ENCODE measurements at places on chromosomes 6 and 20.

DNA sequence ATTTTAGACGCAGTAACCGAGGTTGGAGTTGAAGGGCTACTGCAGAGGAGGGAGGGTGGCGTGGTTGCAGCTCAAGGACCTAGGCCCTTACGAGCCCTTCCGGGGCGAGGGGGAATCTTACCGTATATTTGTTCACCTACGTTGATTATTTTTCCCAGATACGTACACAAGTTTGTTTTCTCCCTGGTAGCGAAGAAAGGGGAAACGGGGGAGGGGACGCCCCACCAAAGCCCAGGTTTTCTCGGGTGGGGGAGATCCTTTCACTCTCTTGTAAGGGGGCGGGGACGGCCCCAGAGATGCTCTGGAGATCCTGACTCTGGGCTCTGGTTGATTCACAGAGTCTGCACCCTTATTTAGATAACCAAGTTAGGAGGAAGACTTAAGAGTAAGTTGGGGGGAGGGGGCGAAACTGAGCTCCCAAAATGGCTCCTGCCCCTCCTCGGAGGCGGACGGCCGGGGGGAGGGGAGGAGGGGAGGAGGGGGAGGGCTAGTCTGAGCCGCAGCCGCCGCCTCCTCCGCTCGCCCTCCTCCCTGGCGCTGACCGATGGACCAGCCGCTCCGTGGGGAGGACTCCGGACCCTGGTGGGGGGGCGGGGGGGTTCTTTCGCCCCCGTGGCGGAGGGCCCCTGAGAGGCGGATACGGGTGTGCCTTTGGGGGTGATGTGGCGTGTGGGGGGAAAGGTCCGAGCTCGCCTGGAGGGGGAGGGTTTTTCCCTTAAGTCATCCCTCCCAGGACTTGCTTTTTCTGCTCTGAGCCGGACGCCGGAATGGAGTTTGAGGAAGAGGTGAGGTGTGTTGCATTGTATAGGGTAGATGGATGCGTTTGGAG is 2.2 kb downstream of the BRD2 start:
- DNase-seq, result peak; percentile 86

GRCh38 chr6:159760602-159761057 is 1.2 kb upstream of the ACAT2 start:
- DNase-seq, result no peak

DNA sequence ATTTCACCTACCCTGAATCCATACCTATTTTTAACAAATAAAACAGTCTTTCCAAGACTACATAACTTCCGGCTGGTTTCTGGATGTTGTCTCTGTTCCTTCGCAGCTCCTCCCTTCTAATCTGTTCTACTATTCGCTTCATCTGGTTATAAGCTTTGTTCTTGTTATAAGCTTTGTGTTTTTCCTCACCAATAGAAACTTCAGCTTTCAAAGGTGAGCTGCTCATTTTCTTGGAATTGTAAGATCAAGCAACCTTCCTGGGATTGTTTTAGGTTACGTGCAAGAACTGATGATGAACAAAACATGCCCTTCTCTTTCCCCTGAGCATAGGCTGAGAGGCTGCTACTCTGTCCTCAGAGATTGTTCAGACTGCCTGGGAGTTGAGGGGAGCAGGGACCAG is 2.1 kb downstream of the GFOD1 start:
- no peak for DNase-seq

- DNase-seq, result no peak
These were observed 8.8 kb upstream of the ULBP2 start for GRCh38 chr6:149933036-149933435.

DNA sequence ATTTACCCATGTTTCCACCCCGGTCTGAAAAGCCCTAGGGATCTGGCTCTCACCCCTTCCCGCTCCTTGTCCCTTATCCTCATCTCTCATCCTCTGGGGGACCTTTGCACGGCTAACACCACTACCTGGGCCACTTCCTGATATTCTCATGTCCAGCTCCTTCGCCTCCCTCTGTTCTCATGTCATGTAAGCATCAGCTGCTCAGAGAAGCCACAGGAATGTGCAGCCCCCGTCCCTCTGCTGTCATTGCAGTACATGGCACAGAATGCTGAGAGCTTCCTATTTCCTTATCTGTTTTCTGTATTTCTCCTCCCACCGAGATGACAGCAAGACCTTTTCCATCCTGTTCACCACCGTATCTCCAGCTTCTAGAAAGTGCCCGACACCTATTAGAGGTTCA is 102.4 kb downstream of the MTHFD1L start:
- no peak for DNase-seq

DNA sequence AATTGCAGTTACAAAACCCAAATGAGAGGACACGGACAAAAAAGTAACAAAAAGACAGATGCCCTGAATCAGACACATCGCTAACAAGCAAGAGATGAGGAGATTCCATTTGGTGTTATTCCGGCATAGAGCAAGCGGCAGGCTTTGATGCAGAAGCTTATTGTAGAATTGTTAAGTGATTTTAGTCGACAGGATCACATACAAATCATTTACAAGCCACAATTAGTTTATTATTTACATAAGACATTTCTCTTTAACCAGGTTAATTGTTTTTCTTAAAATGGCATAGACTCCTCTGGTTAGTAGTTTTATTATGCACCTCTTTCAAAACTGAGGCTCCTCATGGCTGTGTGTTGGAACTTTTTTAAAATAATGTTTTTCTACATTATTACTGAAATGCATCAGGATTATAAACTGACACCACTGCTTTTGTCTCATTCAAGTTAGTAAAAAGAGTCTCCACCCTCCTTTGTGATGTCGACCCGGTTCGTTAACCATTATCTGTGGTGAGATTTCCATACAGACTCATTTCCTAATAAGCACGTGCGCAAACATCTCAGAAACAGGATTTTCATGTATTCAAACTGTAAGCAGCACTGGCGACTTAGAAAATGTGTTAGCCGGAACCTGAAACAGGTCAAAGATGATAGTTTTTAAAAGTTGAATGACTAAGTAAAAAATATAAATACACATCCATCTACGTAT is 119.8 kb downstream of the COL12A1 start:
- no peak for DNase-seq

- DNase-seq, result no peak
These were observed 29.0 kb downstream of the DAAM2 start for GRCh38 chr6:39821046-39821740.

DNA sequence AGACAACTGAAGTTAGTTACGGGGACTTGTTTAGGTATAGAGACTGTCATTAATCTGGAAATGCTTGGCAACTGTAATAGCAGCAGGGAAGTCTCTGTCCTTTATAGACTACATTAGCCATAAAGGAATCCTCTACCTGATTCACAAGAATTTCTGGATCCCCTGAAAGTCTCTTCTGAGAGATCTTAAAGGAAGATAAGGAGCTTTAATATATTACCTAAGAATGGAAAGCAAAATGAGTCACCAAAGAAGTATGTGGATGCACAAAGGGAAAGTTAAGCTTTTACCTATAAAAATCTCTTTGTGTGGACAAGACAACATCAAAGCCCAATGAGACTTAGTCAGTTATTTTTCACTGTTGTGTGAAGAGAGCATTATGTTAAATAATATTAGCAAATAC is 92.2 kb upstream of the RSPO3 start:
- no peak for DNase-seq

DNA sequence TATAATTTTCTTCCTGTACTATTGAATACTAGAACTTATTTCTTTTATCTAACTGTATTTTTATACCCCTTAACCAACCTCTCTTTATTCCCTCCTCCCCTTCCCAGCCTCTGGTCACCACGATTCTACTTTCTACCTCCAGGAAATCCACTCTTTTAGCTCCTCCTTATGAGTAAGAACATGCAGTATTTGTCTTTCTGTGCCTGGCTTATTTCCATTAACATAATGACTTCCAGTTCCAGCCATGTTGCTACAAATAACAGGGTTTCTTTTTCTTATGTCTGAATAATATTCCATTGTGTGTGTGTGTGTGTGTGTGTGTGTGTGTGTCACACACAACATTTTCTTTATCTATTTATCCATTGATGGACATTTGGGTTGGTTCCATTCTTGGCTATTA is 152.3 kb upstream of the OLIG3 start:
- no peak for DNase-seq

DNA sequence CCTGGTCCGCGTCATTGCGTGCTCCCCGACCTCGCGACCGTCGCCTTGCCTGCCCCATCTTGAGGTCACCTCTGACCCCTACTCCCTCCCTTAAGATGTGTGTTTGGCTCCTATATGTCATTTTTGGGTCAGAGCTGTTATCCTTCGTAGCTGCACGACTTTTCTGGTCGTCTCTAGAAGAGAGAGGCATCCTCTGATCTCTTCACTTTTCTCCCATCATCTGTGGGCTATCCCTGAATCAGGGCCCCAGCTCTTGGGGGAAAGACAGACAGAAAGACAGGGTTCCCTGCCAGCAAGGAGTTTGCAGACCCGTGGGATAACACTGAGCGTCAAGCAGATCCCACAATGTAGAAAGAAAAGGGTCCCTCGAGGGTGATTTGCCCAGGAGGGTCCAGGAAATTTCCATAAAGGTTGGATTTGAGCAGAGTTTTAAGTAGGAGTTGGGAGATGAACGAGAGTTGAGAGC is 555 bp downstream of the FAM120B start:
- DNase-seq, result no peak

GRCh38 chr6:835476-836160 is 142.7 kb upstream of the EXOC2 start:
- no peak for DNase-seq

GRCh38 chr6:128099571-128100197 is 198.8 kb upstream of the THEMIS start:
- no peak for DNase-seq

DNA sequence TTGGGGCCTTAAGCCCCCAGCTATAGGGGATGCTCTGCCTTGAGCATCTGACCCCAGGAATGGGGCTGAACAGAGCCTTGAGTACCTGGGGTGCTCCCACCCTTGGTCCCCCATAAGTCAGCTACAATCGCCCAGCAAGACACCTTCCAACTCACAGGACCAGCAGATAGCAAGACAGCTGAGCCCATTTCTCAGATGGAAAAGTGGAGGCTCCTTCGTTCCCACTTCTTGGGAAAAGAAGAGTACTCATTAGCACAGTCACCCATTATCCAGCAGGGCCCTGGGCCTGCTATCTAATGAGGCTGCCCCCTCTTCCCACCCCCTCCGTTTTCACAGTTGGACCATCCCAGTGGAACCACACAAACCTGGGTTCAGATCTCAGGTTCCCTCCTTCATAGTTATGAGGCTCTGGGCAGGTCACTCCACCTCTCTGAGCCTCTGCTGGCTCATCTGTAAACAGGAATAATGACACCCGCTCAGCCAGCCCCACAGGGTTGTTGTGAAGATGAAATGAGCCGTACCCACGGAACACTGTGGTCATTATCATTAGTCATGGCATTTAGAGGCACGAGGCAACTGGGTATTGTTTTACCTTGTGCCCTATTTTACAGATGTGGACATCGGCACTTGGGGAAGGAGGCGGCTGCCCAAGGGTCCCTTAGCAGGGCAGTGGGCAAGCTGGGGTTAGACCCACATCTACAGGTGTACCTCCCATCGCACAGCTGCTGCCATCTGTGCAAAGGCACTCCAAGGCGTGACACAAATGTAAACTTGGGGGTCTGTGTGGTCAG is 4.5 kb downstream of the LPIN3 start:
- DNase-seq, result no peak

DNA sequence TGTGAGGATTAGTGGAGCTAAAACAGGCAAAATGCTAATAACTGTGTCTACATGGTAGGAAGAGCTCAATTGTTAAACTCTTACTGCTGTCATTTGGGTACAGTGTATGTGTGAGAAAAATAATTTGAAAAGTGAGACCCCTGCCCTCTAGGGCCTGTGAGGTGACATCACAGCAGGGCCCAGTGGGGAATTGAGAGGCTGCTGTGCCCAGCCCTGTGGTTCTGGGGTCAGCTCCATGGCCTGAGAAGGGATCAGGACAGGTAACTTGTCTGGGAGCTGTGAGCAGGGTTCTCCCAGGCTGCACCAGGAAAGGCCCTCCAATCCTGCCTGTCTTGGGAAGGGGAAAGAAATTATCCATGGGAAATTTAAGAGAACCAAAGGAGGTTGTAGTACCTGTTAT is 1.3 kb downstream of the SIRPB1 start:
- no peak for DNase-seq

GRCh38 chr6:76790881-76791280 is 672.4 kb downstream of the HTR1B start:
- no peak for DNase-seq

- DNase-seq, result no peak
These were observed 41.9 kb upstream of the SUPT3H start for GRCh38 chr6:45419571-45420082.

DNA sequence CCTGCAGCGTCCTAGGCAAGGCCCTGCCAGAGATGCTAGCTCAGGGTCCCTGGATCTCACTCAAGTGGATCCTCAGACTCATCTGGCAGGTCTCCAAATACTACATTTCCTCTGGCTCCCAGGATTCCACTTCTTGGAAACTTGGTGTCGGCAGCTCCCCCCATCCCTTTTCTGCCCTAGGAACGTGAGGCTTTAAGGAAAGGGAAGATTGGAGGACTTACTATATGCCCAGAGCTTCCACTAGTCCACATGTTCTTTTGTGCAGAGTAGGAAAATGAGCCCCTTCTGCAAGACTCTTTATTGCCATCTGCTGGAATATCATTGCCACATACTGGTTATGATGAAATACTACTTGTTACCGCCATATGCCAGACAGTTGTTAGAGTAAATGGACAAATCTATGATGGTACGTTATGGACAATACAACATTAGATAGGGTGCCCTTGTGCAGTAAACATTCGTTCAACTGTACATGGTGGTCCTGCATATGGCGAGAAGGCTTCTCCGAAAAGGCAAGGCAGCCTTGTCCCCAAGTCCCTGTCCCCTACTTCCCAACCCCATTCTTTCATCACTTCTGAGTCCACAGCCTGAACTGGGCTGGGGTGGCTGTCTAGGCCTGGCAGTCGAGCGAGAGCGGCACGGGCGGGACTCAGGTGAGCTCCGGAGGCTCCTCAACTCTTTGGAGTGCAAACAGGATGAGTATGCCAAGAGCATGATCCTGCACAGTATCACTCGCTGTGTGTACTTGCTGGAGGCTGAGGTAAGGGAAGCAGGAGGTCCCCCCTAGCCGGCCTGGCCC is 780 bp downstream of the ARMC12 start:
- DNase-seq, result no peak

- no peak for DNase-seq
These were observed 192.7 kb upstream of the PMEPA1 start for GRCh38 chr20:57902473-57902872.

DNA sequence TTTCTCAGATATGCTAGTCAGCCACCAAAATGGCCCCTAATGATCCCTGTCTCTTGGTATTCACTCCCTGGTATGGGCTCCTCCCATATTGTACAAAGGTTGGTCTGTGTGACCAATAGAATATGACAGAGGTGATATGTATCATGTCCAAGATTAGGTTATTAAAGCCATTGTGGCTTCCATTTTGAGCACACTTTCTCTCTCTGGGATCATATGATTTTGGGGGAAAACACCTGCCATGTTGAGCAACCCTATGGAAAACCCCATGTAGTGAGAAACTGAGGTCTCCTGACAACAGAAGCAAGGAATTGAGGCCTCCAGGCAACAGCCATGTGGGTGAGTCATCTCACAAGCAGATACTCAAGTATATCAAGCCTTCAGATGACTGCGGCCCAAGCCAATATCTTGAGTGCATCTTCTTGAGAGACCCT is 7.1 kb upstream of the ZNF318 start:
- DNase-seq, result peak; percentile 42
